H7 (cell line): ENCODE measurements at places on chromosomes 7 and 10. TPM values are rescaled to one million over a fixed set of nuclear protein-coding genes. Genes with fewer than 3 reads are reported as not detected.

The SMKR1 gene
- not detected in 2 replicates for total RNA-seq

The OPN4 gene
- not detected in 2 replicates for total RNA-seq

The METTL27 gene
- total RNA-seq, result 1.9 and 7.4 TPM in 2 replicates

The COL28A1 gene
- 0.17 and 0.22 TPM in 2 replicates for total RNA-seq

The HOGA1 gene
- total RNA-seq, result 0.37 TPM in 1 of 2 replicates, not detected in the other

The ZNF804B gene
- not detected in 2 replicates for total RNA-seq

The MMD2 gene
- not detected in 2 replicates for total RNA-seq

The PDSS1 gene
- total RNA-seq, result 17.4 and 18.1 TPM in 2 replicates

The PAPOLB gene
- total RNA-seq, result 0.14 TPM in 1 of 2 replicates, not detected in the other

The CALML5 gene
- total RNA-seq, result not detected in 2 replicates

DNA sequence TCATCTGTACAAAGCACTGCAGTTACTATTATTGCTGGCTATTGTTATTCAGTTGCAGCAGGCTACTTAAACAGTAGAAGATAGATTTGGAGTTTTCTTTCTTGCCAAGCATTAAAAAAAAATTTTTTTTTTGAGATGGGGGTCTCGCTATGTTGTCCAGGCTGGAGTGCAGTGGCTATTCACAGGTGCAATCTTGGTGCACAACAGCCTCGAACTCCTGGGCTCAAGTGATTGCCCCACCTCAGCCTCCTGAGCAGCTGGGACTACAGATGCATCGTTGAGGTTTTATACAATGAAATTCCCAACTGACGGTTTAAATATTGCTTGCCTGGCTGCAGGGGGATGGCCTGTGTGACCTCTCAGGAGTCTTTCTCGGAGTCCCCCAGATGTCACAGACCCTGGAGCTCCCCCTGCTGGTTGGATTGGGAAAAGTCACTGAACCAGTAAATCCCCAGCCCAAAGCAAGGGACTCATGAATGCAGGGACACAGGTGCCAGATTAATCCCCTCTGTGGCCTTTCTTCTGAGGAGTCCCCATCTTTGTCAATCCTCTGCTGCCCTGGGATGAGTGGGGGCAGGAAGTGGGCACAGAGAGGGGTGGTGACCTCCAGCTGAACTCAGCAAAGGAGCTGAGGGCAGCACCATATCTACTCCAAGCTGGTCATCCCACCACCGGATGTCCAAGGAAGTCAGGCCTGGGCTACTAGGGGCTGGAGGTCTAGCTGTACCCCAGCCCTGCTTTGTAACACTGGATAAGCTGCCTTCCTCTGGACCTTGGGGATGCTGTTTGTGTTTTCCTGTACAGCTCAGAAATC lies 149.6 kb downstream of the C10orf105 start:
- peak; percentile 93 for DNase-seq

DNA sequence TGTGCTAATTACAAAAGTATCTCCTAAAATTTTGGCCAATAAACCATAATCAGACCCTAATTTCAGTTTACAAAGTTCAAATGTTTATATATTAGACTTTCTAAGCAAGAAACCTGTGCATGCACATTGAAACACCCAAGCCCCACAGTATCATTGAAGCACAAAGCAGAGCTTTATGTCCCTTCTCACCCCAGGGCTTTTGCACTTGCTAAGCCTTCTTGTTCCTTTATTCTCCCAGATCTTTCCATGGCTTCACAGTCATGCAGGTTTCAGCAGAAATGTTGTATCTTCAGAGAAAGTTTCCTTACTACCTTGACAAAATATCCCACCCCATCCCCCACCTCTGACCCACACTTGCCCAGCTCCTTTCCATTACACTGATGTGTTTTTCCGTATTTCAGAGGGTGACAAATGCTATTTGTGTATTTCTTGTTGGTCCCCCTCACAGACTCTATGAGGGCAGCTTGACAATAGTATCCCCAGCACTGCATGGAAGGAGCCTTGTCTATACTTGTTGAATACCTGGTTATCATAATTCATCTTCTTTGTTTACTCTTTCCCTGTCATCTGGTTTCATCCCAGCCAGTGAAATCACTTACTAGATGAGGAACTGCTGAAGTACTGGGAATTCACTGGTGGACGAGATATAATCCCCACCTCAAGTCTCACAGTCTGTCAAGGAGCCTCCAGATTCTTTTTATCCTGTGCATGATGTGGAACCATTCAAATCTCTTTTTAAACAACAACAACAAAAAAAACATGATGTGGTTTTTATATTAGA lies 24.0 kb upstream of the PCGF5 start:
- DNase-seq, result no peak

GRCh38 chr10:62049624-62050345 lies 148.3 kb downstream of the ARID5B start:
- DNase-seq, result no peak

GRCh38 chr7:50679218-50680007 lies 103.3 kb downstream of the GRB10 start:
- DNase-seq, result peak; percentile 53

DNA sequence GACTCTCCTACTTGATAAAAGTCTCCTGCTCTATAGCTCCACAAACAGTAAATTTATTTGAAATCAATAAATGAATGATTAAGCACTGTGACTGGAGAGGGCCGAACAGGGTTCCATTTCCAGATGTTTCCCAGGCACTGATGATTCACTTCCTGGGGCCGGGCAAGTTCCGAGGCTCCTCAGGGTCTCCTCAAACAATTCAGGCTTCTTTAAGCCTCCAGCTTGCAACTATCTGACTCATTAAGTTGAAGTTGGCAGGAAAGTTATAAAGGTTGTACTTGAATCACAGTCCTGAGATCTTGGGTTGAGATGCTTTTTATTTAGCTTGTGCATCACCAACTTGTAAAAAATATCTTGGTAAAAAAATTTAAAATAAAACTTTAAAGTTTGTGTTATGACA lies 612.9 kb downstream of the DNAJB6 start:
- no peak for DNase-seq

DNA sequence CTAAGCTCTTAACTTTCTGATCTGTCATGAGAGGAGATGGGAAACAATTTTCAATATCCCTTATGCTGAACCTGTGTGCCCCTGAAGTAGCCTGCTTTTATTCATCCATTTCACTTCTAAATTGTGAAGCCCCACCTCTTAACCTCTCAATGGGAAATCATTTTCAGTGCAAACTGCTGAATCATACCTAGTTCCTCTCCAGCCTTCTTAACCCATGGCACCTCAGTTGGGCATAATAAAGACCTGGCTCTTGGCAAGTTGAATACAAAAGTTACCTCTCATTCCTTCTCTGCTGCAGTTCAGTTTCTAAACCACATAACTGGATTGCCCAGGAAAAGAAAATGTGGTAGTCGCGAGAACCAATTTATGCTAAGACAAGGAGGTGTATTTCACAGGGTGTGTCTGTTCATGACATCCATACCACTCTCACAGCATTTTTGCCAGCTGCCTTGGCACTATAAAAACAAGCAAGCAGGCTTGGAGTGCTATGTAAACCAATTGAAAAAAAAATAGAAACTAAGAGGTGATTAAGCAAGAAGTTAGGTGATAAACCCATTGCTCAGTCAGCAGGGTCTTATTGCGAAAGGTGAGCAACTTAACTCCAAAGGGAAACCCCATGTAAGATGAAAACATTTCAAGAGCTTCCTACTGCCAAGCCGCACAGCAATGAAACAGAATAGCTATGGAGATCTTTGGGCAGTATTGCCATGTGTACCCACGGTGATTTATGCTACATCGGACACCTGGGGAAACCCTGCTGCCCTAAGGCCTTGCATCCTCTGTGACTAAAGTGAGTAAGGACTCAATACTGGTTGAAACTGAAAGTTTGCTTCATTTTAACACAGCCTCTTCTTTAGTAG lies 57.0 kb upstream of the DKK1 start:
- no peak for DNase-seq

DNA sequence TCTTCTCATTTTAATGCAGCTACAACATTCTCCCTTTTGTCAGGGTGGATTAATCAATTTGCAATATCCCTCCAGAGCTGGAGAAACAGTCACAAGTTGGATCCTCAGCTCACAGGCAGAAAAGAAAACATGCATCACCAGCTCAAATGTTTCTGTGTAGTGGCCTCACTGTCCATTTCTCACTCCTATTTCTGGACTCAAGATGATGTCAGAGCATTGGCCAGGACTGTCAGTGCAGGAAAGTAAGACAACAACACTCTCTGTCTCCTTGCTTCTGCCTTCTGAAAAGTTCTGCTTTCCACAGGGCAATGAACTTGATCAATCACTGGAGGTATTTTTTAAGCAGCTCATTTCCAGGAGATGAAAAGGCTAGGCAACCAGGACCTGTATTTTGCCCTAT lies 8.2 kb upstream of the SVIL start:
- DNase-seq, result no peak

- DNase-seq, result no peak
These were observed 98.2 kb upstream of the ASAH2 start for GRCh38 chr10:50349554-50349953.

DNA sequence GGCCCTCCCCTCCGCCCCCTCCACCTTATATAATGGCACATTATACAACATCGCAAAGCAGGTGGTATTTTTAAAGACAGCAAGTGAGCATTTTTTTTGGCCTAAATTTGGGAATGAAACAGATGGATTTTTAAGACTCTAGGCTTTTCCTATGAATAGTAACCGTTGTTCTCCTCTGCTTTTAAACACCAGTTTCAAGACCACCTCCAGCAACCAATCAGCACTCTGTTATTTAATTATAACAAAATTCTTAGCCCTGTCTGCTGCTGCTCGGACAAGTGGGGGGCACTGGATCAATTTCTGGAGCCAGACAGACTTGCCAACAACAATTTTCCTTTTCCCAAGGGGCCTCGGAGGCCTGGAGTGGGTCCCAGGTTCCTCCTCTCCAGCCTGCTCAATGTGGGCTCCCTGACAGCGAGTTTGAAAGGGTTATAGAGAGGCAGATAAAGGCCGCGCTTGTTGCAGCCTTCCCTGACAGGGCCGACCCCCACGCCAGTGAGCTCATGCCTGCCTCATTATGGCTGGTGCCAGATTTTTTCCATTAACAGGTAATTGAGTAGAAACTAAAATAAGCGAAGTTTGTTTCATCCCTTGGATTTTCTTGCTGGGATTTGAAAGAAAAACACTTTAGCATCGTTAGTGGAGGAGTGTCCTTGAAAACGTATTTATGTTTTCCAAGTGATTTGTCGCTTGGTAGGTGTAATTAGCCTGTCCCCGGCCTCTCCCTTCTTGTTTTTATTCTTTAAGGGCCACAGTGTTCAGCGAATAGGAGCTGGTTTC lies 227.3 kb downstream of the TCF7L2 start:
- DNase-seq, result peak; percentile 41

GRCh38 chr7:144137501-144137900 lies 14.5 kb downstream of the OR2A14 start:
- DNase-seq, result no peak

GRCh38 chr10:1210667-1211066 lies 154.5 kb downstream of the WDR37 start:
- peak; percentile 38 for DNase-seq

DNA sequence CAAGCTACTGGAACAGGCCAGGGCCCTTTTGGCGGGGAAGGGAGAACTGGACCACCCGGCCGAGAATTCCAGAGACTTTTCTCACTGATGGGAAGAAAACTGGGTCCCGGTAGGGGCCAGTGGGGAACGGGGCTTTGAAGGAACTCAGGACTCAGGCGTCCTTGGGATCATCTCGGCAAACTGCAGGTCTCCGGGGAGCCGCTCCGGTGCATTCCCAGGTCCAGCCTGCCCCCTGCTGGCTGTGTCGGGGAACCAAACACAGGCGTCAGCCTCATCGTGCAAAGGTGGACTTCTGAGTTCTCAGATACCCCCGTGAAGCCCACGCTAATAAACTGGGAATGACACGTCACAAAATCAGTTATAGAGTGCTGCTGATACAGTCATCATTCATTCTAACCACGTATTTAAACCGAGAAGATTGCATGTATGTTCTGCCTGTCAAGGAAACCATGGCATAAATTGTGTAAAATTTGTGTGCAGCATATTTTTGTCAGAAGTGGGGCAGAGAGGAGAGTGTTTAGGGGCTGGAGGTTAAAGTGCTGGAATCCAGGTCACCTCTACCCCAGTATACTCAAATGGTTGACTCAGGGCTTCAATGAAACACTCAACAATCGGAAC lies 76.1 kb upstream of the CPXM2 start:
- peak; percentile 94 for DNase-seq

- DNase-seq, result no peak
These were observed 28.4 kb downstream of the BBS9 start for GRCh38 chr7:33157781-33158180.

GRCh38 chr7:108034586-108034985 lies 31.6 kb upstream of the LAMB1 start:
- DNase-seq, result peak; percentile 21

GRCh38 chr7:49433794-49434193 lies 339.6 kb upstream of the VWC2 start:
- DNase-seq, result no peak

DNA sequence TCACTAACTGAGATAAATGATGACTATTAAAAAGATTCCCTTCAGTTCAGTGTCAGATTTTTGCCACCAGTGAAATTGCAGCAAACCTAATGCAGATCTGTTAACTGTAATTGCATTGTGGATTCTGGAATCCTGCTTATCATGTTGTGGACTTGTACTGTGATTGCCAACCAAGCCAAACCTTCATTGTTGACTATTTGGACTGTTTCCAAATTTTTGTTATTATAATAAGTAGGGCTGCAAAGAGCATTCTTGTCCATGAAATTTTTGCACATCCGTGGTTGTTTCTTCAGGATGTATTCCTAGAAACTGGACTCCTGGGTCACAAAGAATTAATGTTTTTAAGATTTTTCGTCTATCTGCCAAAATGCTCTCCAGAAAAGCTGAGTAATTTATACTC lies 281.6 kb upstream of the ZMIZ1 start:
- no peak for DNase-seq

GRCh38 chr7:96997512-96998032 lies 7.8 kb upstream of the DLX6 start:
- peak; percentile 27 for DNase-seq

DNA sequence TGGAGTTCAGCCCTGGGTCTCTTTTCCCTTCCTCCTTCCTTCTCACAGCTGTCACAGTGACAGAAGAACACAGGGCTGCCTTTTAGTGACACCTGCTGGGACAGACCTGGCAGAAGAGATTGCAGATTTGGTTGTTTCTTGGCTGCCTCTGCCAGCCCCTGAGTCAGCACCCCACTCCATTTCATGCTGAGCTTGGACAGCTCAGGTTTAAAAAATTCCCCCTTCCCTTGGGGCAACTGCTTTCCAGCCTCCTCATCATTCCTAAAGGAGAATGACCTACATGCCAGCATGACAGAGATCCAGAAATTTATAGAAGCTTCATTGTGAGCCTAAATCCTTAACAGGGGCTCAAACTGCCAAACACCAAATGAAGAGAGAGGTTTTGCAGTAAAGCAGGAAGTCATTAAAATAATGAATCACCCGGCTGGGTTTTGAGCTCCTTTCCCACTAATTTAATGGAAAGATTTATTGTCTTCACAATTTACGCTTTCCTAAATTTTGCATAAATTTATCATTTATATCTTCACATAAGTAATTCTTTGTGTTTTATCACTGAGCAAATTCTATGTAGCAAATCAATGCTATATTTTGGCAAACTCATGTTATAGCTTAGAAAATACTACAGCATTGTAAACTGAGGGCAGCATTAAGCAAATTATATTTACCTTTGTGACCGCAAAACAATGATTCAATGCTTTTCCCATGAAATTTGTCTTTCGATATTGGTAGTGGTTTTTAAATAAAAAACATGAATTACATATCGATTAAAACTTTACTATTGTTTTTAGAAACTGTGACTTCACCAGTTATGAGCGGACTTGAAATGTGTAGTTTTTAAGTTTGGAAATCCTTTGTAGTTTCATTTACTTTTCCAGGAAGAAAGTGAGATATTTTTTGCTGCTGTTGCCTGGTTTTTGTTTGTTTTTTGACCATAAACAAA lies 399.5 kb upstream of the ANKRD30A start:
- peak; percentile 76 for DNase-seq

- DNase-seq, result no peak
These were observed 2.2 kb downstream of the STOX1 start for GRCh38 chr10:68829521-68829920.
